Epithelial cell of esophagus (primary cell): ENCODE measurements at places on chromosomes 4 and X.

DNA sequence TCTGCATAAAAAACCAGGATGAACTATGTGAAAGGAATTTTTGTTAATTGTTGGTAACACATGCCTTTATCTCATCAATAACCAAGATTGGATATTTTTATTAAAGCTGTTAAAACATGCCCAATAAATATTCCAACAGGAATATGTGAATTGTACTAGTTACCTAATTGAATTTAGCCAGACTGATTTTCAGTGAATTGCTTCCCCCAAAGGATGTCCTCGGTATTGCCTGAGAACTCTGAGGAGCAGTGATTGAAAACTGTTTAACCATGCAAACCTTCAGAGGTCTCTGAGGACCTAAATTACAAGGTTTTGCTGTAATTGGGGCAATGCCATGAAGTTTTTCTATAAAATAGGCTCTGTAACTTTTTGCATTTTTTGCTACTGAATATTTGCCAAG lies 66.6 kb downstream of the BLTP1 start:
- DNase-seq: peak; percentile 6

GRCh38 chr4:153005899-153006381 lies 69.8 kb downstream of the FHDC1 start:
- DNase-seq: no peak

DNA sequence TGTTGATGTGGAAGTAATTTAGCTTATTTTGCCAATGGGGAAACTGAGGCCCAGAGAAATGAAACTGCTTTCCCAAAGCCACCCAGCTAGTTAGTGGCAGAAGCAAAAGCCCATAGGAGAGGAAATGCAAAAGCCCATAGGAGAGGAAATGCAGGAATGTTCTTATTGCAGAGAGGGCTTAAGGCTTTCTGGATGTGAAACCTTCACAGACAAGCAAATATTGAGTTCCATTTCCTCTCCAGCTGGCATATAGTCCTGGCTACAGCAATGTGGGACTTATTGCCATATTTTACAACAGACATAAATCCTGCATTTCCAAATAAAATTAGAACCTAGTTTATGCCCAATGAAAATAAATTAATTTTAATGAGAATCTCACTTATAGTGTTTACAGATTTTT lies 69.7 kb downstream of the TMEM154 start:
- DNase-seq: no peak

- no peak for DNase-seq
Measured at GRCh38 chr4:133156096-133156495, 7.0 kb downstream of the PCDH10 start.

GRCh38 chr4:4735136-4735750 lies 124.2 kb upstream of the MSX1 start:
- no peak for DNase-seq

- DNase-seq: no peak
Measured at GRCh38 chrX:55490121-55490520, 473 bp upstream of the USP51 start.

DNA sequence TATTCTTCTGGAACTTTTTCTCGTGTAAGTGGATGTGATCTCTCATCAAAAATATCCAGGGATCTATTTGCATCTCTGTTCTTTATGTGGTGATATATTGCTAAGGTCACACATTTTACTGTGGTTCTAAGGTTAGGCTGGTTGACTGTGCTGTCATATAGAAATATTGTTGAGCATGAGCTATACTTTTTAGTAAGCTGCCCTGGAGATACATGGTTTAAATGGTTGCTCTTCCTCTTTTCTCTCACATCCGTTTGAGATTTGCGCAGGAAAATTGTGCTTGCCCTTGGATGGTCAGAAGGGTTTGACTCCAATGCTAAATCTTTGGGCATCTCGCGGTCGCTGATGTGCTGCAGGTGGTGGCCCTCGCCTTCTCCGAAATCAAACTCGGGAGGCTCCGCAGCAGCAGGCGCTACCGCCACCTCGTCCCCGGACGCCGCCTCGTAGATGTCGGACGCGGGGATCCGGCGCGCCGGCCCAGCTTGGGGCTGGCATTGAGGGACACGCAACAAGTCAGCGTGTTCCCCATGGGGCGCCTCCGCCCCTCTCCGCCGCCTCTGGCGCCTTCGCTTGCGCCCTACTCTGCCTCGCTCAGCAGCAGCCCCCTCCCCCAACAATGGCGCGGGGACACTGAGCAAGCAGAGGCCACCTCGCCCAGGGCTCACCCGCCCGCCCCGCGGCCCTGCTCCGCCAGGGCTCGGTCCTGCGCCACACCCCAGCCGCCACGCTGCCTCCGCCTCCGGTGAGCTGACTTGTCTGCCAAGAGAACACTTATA lies 154.5 kb downstream of the MSN start:
- DNase-seq: peak; percentile 14

DNA sequence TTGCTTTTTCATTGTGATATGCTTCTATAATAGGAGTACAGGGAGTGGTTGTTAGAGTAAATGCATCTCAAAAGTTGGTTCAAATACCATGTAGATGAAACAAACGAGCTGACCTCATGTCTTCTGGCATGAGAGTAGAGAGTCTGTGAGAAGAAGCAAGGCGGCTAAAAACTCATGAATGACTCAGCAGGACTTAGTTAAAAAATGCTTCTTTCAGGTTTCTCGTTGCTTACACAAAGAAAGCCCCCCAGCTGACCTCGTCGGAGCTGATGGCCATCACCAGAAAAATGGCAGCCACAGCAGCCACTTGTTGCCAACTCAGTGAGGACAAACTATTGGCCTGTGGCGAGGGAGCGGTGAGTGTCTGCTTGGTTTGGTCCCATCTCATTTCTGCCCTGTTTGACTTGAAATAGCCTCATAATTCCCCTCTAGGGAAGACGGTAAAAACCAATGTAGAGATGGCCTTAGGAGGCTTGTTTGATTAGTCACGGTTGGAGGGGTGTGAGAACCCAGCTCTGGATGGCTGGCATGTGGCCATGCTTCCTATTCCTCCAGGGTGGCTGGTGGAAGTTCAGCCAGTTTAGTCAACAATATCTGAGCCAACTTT lies 14.5 kb downstream of the AFP start:
- peak; percentile 88 for DNase-seq

DNA sequence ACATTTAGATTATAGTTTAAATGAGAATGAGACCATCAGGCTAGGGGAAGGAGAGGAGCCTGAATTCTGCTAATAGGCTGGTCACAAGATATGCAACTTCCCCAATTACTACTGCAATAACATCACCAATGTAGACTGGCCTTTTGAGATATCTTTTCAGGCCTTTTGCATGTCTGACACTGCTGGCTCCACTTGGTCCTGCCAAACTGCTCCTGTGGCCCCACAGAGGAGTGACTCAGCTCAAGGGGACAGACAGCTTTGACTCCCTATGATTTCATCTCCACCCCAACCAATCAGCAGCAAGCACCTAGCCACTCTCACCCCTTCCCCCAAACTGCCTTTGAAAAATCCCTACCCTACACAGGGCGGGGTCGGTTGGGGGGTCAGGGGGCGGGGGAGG lies 22.8 kb downstream of the GPRIN3 start:
- DNase-seq: no peak

GRCh38 chrX:21408307-21408706 lies 34.1 kb downstream of the CNKSR2 start:
- DNase-seq: no peak

DNA sequence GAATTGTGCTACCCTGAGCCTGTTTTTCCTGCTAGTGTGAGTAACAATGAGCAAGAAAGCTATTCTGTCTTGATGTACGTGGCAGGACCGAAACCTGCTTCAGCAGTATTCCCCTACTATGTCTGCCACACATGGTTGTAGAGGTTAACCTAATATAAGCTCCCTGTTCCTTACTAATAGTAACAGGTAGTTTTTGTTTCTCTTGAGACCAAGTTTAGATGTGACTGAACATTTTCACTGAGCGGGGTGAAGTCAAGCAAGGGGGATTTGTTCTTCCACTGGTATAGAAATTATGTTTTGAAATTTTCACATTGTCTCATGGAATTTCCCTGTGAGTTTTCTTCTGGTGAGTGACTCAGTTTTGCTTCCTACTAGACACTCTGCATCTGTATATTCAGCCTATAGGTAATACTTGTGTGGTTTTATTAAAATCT lies 37.3 kb downstream of the RRAGB start:
- peak; percentile 48 for DNase-seq

- DNase-seq: no peak
Measured at GRCh38 chr4:12580787-12581186, 903.4 kb downstream of the RAB28 start.

DNA sequence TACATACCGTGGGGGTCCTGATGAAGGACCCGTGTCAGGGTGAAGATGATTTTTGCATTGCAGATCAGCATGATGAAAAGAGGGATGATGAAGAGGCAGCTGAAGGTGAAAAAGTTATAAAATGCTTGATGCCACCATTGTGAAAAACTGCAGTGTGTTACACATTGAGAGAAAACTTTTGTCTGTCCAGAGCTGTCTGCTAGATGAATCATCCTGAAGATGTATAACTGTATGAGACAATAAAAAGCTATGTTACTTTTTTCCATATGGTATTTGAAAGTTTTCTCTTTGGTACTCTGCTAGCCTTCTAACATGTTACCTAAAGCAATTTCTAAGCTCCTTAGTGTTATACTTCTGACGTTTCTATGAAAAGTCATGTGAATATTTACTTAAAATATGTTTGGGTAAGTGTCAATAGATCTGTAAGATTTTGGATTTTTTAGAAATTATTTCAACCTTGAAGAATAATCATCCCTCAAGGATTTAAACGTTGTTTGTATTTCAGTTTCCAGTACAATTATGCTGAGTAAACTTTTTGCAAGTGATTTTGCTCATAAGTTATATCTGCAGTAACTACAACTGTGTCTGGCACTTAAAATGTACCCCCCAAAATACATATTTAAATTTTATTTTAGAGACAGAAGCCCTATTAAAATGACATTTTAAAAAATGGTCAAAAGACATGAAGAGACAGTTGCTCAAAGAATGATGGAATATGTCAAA lies 9.5 kb downstream of the GNRHR start:
- DNase-seq: peak; percentile 51

GRCh38 chrX:66200050-66200664 lies 36.1 kb downstream of the HEPH start:
- peak; percentile 1 for DNase-seq

DNA sequence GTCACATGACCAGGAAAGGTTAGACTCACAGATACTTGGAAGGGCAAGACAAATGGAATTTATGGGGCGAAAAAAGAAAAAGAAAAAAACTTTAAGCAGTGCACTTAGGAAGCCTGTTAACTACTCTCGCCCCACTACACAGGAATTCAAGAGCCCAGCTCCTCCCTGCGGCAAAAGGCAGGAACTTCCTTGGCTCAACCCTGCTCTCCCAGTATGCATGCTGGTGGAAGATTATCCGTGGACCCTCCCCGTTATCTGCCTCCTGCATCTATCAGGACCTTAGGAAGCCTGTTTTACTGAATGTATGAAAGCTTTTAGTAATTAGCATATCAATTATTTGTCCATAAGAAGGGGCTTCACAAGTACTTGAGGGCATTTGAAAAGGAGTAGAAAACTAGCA lies 40.1 kb upstream of the RPA4 start:
- DNase-seq: peak; percentile 11

DNA sequence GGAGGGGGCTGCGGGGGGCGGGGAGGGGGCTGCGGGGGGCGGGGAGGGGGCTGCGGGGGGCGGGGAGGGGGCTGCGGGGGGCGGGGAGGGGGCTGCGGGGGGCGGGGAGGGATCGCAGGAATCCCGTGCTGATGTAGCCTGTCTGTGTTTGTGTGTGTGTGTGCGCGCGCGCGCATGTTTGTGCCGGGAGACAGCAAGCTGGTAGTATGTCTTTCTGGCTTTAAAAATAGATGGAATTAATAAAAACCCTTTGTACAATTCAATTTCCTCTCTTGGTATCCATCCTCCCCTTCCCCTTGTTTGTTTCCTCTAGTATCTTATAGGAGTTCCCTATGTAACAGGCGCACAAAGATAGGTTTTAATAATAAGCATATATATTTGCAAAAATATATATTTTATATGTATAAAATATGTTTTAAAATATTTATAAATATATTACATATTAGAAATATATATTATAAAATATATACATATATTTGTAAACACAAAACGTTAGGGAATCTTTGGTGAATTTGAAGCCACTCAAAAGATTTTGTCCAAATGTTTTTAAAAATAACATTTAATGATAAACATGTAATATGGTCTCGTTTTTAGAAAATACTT lies 782 bp downstream of the ARHGAP24 start:
- peak; percentile 32 for DNase-seq

DNA sequence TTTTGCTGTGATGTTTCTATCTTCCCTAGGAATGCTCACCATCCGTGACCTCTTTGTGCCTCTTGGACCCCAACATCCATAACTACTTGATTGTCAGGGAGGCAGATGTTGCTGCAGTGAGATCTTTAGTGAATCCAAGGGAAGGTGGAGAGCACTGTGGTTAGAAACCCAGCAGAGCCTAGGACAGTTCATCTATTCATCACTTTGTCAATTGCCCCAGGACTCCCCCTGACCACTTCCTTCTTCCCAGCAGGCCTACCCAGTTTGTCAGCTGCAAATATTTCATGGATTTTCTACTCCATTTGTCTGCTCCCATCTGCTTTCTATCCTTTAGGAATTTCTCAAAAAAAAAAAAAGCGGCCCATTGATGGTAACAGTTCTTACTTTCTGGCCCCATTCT lies 942.8 kb downstream of the PCDH7 start:
- no peak for DNase-seq

DNA sequence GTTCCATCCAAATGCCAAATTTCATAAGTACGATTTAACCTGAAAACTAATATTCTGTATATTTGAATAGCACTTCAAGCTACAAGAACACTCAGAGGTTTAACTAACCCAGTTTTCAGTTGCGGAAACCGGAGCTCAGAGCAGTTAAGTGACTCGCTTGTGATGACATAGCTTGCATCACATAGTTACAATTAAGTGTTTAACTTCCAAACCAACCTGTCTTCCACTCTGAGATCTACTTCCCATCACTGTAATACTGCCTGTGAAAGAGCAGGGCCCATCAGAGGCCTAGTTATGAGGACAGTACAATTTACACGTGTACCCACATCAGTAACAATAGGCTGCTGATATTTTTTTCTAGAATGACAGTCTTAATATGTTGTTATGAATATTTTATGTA lies 120.3 kb downstream of the MAD2L1 start:
- peak; percentile 4 for DNase-seq

- no peak for DNase-seq
Measured at GRCh38 chrX:5388087-5388486, 840.6 kb downstream of the NLGN4X start.

DNA sequence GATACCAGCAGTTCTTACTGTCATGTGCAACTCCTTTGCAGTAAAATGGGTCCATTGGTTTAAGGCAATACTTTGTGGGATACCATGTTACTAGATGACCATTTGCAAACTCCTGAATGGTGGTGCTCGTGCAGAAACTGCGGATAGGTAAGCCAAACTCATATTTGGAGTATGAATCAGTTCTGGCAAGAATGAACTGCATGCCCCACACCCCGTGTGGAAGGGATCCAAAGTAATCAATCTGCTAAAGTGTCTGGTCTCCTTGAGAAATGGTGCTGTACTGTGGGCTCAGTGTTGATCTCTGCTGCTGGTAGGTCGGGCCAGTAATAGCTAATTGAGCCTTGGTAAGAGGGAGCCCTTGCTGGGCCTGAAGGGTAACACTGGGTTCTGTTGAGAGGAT lies 4.2 kb upstream of the TAB3 start:
- peak; percentile 64 for DNase-seq

GRCh38 chr4:128542047-128542446 lies 254.4 kb upstream of the PGRMC2 start:
- no peak for DNase-seq
